ENCODE measurements at places on chromosomes 4 and X.

- H3K4me3 ChIP-seq = no peak overlapping the region
- peaks cover 5% of the 10 kb centered on the region for H3K4me1 ChIP-seq
- peak; percentile 72 for DNase-seq
- H3K27me3 ChIP-seq = peaks cover 2% of the 10 kb centered on the region
- H3K36me3 ChIP-seq = no peaks in the 10 kb centered on the region
Measured at GRCh38 chrX:103464774-103465117, 54.5 kb downstream of the RAB40A start.

GRCh38 chrX:53713987-53714579, 27.6 kb upstream of the HUWE1 start:
- H3K36me3 ChIP-seq = no peaks in the 10 kb centered on the region
- H3K4me1 ChIP-seq = peaks cover 6% of the 10 kb centered on the region
- no peak overlapping the region for H3K27ac ChIP-seq
- no peak overlapping the region for H3K4me3 ChIP-seq
- DNase-seq = peak; percentile 4

- no peak overlapping the region for H3K4me3 ChIP-seq
- H3K4me1 ChIP-seq = no peaks in the 10 kb centered on the region
- no peak overlapping the region for H3K27ac ChIP-seq
- H3K27me3 ChIP-seq = no peaks in the 10 kb centered on the region
- no peaks in the 10 kb centered on the region for H3K36me3 ChIP-seq
Measured at GRCh38 chr4:34572026-34572425, 1672.3 kb downstream of the ARAP2 start.

DNA sequence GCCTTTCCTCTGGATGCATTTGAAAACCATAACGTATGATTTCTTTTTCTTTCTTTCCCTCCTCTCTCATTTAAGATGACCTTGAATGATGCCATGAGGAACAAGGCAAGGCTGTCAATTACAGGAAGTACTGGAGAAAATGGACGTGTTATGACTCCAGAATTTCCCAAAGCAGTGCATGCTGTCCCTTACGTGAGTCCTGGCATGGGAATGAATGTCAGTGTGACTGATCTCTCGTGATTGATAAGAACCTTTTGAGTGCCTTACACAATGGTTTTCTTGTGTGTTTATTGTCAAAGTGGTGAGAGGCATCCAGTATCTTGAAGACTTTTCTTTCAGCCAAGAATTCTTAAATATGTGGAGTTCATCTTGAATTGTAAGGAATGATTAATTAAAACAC, 142.8 kb downstream of the GRIA2 start:
- H3K27me3 ChIP-seq = no peaks in the 10 kb centered on the region
- no peak for DNase-seq
- H3K27ac ChIP-seq = no peak overlapping the region
- H3K4me1 ChIP-seq = no peaks in the 10 kb centered on the region

DNA sequence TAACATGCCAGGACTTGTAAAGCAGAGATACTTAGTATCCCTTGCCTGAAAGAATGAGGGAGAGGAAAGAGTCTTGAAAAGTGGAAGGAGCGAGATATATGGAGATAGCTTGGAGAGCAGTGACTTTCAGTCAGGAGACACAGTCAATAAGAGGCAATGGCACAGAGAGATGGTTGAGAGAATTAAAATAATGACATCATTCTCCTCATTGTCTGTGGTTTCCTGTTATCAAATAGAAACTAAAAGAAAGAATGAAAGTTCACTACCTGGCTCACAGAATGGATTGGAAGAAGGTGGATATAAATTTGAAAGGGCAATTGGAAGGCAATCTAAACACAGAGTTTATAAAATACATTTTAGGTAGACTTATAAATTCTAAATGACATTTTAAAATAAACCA, 760.2 kb upstream of the AADAT start:
- no peaks in the 10 kb centered on the region for H3K27me3 ChIP-seq
- H3K4me3 ChIP-seq = no peak overlapping the region
- H3K27ac ChIP-seq = no peak overlapping the region
- H3K36me3 ChIP-seq = no peaks in the 10 kb centered on the region

DNA sequence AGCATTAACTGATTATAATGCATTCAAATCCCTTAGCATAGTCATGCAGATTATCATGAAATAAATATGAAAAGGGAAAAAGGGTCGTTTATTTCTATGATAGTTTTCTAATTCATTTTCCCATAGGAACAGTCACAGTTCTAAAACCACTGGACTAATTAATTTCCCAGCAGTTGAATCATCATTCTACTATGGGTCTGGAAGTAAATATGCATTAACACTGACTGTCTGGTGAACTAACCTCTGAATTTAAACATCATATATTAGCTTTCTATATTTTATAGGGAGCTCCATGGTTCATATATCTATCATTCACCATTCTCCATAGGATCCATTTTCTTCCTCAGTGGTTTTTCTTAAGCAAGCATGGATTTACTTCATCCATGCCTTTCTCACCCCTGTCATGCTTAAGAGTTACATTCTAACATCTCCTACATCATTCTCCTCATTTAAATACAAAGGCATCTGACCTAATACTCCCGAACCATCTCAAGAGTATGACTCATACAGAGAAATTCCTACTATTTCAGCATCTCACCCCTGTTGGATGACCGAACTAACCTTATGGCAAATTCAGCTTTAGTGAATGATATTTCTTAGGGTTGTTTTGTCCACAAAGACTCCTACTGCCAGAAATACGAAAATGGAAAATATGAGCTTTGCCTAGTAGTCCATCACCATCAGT, 198.7 kb upstream of the ADAMTS3 start:
- peak; percentile 38 for DNase-seq
- no peak overlapping the region for H3K4me3 ChIP-seq
- no peak overlapping the region for H3K27ac ChIP-seq
- H3K4me1 ChIP-seq = no peaks in the 10 kb centered on the region
- no peaks in the 10 kb centered on the region for H3K36me3 ChIP-seq

DNA sequence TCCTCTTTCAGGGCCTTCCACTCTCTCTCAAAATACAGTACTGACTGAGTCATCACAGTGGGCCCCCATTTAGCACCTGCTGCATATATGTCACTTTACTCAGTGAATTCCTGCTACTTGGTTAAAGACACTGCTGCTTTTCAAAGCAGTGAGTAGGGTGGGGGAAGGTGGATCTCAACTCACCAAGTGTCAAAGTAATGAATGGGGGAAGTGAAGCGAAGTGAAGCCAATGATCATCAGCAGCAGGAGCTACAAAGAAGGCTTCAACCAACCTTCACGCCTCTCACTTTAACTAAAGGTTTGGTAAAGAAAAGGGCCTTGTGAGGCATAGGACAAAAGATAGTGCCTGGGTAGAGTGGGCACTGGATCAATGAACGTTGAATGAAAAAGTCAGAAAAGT, 424.1 kb downstream of the SMARCA1 start:
- H3K4me3 ChIP-seq = no peak overlapping the region

DNA sequence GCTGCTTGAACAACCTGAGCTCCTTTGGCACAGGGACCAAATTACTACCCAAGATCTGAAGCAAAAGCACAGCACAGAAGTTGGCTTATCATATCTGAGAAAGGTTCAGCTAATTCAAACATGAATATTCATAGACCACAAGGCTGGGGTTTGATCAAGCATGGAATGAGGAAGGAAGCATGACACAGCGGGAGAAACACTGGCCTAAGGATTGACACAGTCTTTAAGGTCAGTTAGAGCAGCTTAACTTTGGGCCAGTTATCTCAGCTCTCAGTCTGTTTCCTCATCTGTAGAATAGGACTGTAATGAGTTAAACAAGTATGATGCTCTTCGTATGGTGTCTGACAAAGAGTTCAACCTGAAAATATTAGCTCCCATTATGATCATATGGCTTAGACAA, 88.5 kb upstream of the CBR4 start:
- H3K4me3 ChIP-seq = no peak overlapping the region
- peaks cover 9% of the 10 kb centered on the region for H3K4me1 ChIP-seq
- H3K27ac ChIP-seq = no peak overlapping the region
- H3K36me3 ChIP-seq = peaks cover 21% of the 10 kb centered on the region
- H3K27me3 ChIP-seq = no peaks in the 10 kb centered on the region

DNA sequence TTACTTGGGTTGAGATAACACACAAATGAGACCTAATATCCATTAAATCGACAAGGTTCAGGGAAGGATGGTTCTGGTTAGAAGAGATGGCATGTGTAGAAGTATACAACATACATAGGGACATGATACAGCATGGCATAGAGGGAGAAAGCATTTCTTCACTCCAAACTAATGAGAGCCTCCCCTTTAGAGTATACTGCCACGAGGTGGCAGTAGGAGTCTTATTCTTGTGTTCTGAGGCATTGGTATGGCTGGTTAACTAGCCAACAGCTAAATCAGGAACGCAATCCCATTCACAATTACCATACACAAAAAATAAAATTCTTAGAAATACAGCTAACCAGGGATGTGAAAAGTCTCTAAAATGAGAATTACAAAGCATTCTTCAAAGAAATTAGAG, 29.1 kb upstream of the TRO start:
- H3K4me1 ChIP-seq = no peaks in the 10 kb centered on the region
- peak; percentile 28 for DNase-seq
- no peaks in the 10 kb centered on the region for H3K36me3 ChIP-seq
- H3K27me3 ChIP-seq = no peaks in the 10 kb centered on the region
- H3K27ac ChIP-seq = no peak overlapping the region
- no peak overlapping the region for H3K4me3 ChIP-seq

DNA sequence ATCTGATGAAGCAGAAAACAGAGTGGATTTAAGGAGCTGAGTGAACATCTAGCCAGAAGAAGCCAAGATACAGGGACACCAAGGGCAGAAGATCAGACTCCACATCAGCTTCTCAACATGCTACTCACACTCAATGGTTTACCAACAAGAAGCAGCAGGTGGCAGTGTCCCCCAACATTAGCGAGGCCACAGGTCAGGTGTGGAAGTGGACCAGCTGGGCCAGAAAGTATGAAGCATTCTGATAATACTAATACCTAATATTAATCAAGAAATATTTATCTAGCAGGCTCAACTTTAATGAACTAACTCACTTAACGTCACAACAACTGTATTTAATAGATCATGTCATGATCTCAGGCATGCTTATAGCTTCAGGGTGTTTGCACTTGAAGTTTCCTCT, 73.4 kb upstream of the TTC29 start:
- no peaks in the 10 kb centered on the region for H3K36me3 ChIP-seq
- no peak overlapping the region for H3K4me3 ChIP-seq
- no peaks in the 10 kb centered on the region for H3K4me1 ChIP-seq
- H3K27ac ChIP-seq = no peak overlapping the region
- H3K27me3 ChIP-seq = peaks cover 8% of the 10 kb centered on the region

DNA sequence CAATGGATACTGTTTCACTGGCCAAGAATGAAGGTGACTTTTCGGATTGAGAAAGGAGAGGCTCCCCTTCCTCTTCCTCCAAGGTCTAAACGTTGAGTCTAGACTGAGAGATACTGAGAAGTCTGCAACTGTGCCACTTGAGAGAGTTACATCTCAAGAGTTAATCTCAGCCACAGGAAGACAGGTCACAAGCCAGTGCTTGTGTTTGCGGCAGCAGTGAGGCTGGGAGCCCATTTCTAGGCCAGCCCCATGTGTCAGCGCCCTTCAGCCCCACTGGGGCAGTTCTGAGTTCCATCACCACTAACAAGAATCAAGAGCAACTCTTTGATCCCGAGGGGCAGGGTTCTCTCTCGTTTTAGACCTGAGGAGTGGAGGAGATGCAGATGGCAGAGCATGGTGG, 7.3 kb upstream of the SEC24D start:
- DNase-seq = no peak
- 0 out of 2 replicates have a peak, but pooled peaks cover 2% of the 10 kb centered on the region for H3K4me1 ChIP-seq
- no peak overlapping the region for H3K27ac ChIP-seq
- no peaks in the 10 kb centered on the region for H3K36me3 ChIP-seq
- H3K27me3 ChIP-seq = no peaks in the 10 kb centered on the region

- peaks cover 5% of the 10 kb centered on the region for H3K4me1 ChIP-seq
- H3K4me3 ChIP-seq = no peak overlapping the region
- H3K27me3 ChIP-seq = no peaks in the 10 kb centered on the region
- H3K27ac ChIP-seq = no peak overlapping the region
- no peaks in the 10 kb centered on the region for H3K36me3 ChIP-seq
Measured at GRCh38 chr4:188780028-188780427, 640.8 kb downstream of the TRIML1 start.

DNA sequence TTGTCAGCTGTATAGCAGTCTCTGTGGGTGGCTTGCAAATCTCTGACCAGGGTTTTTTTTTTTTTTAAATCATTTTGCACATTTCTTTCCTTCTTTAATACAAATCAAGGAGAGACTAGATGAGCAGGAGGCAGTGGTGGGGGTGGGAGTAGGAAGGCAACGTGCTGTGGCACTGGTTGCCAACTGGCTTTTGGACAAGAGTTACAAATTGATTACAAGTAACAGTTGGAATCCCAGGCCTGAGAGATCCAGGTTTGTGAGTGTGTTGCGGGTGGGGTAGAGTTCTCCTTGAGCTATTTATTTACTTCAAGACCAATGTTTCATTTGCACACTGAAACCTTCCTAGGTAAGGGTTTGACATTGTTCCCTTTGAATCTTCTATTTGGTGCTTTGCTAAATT, 325.3 kb downstream of the AFF2 start:
- H3K4me1 ChIP-seq = no peaks in the 10 kb centered on the region
- no peaks in the 10 kb centered on the region for H3K27me3 ChIP-seq

DNA sequence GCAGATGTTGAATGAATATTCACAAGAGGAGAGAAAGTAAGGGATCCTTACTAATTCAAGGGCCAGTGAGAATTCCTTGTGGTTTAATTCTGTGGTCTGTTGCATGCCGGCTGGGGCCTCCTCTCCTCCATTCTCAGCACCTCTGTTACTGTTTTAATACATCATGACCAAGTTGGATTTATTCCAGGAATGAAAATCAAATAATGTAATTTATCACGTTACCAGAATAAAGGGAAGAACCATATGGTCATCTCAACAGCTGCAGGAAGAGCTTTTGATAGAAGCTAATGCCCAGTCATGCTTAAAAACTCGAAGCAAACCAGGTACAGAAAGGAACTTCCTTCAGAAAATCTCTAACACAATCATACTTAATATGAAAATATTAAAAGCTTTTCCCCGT, 54.1 kb downstream of the GRK4 start:
- H3K4me3 ChIP-seq = no peak overlapping the region
- peaks cover 22% of the 10 kb centered on the region for H3K27me3 ChIP-seq
- no peaks in the 10 kb centered on the region for H3K36me3 ChIP-seq
- no peak overlapping the region for H3K27ac ChIP-seq
- DNase-seq = no peak

- no peak overlapping the region for H3K27ac ChIP-seq
- peaks cover 3% of the 10 kb centered on the region for H3K36me3 ChIP-seq
- DNase-seq = peak; percentile 34
- no peaks in the 10 kb centered on the region for H3K4me1 ChIP-seq
Measured at GRCh38 chrX:46849933-46850332, 13.1 kb downstream of the RP2 start.

GRCh38 chrX:20968996-20969395, 405.2 kb upstream of the CNKSR2 start:
- H3K27me3 ChIP-seq = no peaks in the 10 kb centered on the region
- H3K4me1 ChIP-seq = no peaks in the 10 kb centered on the region
- DNase-seq = no peak
- H3K27ac ChIP-seq = no peak overlapping the region

DNA sequence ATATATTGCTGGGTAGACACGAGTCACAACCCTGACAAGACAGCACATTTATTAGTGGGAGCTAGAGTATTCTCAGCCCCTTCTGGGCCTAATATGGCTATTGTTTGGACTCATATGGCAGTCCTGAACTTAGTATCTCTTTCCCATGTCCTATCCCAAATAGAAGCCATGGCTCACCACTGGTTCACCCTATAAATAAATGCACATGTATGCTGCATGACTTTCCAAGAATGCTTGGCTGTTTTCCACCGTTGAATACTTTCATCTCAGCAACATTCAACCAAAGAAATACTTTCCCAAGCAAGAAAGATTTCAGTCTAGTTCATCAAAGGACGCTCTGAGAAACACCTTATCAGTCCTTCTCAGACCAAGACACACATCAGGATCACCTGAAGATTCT, 36.7 kb downstream of the SMPX start:
- H3K27me3 ChIP-seq = no peaks in the 10 kb centered on the region
- peak; percentile 38 for DNase-seq
- H3K27ac ChIP-seq = no peak overlapping the region
- no peaks in the 10 kb centered on the region for H3K4me1 ChIP-seq
- H3K36me3 ChIP-seq = no peaks in the 10 kb centered on the region

Data from IMR-90 (cell line).